Urinary bladder (tissue), 4 donors: ENCODE measurements at places on chromosomes 7 and 10. TPM values are rescaled to one million over a fixed set of nuclear protein-coding genes. Genes with fewer than 3 reads are reported as not detected.

DNA sequence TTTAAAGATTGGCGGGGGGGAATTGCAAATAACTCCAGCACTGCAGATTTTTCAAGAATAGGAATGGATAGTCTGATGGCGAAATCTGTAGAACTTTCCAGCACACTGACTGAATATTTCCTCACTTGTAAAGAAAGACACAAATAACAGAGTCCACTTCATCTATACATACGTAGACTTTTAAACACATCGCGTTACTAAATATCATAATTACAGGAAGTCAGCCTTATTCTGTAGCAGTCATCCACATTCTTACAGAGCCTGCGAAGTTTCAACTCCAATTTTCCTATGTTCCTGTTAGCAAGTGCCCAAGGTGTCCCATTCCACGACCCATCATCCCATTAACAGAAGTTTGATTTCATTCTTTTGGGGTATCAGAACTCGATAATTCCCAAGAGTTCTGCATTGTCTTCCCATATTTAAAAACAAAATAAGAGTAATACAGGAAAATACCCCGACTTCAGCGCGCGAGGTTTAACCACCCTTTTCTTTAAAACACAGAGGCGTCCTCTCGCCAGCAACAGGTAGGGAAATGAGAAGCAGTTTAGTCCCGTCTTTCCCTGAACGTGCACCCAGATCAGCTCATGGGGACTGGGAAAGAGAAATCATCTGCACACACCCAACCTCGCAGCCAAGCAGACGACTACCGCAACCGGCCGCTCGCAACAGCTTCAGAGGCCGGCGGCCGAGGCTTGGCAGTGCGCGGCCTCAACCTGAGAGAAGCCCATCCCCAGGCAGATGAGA, 880 bp downstream of the HERC4 start:
- no peak for DNase-seq

RALA gene
- 23.5 TPM for polyA plus RNA-seq

- DNase-seq: no peak
Measured at GRCh38 chr7:78684201-78684600, 769.3 kb downstream of the MAGI2 start.

DNA sequence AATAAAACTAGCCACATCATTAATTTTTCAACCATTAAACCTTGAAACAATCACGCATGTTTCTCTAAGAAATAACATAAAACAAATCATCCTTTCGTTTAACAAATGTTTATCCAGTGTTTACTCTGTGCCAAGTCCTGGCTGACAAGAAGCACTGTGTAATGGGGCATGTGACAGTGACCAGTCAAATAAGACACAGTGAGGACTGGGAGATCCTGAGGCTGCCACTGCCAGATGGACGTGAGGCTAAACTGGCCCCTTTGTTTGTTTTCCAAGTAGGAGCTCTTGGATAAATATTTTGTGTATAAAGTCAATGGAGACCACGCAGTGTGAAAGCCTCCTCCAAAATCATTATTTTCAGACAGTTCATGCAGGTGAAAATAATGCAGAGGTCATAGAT, 626.2 kb downstream of the SUGCT start:
- no peak for DNase-seq

GRCh38 chr7:36961693-36962092, 237.4 kb upstream of the AOAH start:
- DNase-seq: no peak

PROSER2 gene
- 6.6 TPM for polyA plus RNA-seq

DNA sequence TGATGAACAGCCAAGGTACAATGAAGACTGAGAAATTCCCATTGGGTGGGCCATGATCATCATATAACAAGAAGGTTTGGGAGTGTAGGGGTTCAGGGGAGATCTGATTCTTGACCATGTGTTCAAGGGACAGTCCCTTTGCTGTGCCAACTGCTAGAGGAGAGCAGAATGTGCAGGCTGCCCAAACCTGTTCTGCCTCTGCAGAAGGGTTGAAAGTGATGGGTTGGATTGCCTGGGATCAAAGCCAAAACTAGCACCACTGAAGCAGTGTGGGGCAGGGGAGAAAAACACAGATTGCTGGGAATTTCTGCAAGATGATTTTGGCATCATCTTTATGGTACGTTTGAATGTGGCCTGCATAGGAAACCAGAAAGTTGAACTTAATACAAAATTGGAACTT, 303.9 kb downstream of the OTUD1 start:
- no peak for DNase-seq

ACSM6 gene
- 0.42 TPM for polyA plus RNA-seq

GRCh38 chr10:5252177-5253037, 55.8 kb downstream of the AKR1C4 start:
- no peak for DNase-seq
